ENCODE measurements at places on chromosomes 5 and 9.

DNA sequence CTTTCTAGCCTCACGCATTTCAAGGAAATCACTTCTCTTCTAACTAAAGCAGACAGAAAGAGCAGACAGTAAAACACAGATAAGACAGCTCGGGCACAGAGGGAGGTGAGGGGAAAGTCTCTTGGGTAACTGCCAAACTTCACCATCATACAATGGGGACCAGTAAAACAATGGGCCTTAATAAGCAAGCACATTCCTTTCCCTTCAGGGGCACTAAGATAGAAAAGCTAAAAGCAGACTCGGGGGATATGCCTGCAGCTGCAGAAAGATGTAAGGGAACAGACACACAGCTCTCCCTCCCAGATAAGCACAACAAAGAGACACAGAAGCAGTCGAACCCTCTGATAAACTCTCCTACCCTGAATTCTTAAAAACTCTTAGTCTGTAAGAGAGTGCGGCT, 15.6 kb upstream of the CKS2 start:
- no peak for DNase-seq

GRCh38 chr5:51652980-51653379, 269.7 kb downstream of the ISL1 start:
- no peak for DNase-seq

DNA sequence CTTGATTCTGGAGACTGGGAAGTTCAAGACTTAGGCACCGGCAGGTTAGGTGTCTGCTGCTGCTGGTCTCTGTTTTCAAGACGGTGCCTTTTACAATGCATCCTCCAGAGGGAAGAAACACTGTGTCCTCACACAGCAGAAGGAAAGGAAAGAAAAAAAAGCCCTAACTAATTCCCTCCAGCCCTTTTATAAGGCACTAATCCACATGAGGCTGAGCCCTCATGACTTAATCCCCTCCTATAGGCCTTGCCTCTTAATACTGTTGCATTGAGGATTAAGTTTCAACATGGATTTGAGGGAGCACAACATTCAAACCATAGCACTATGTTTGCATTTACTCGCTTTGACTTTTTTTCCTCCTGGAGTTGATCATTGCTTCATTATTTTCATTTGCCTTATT, 585.9 kb downstream of the TLR4 start:
- no peak for DNase-seq

- no peak for DNase-seq
Measured at GRCh38 chr5:36177715-36178523, 26.0 kb downstream of the SKP2 start.

DNA sequence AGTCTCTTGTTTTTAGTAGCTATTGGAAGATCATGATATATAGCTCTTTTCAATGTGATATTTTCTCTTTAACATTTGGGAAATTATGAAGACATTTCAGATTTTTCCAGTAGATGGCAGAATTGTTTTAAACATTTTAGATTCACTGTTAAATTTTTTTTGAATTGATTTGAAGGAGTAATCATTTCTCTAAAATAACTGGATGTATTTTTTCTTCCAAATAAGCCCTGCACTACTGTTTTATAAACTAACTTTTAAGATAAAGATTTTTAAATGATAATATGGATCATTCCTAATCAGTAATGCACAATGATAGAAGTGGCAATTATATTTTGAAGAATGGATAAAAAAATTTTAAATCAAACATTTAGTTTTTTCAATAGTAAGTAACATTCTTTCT, 14.2 kb downstream of the NDUFAF2 start:
- DNase-seq, result no peak

GRCh38 chr5:150558088-150558621, 50.2 kb downstream of the NDST1 start:
- DNase-seq, result no peak

- DNase-seq, result no peak
Measured at GRCh38 chr5:81907012-81907635, 64.7 kb upstream of the ATG10 start.

- no peak for DNase-seq
Measured at GRCh38 chr5:77513321-77513720, 21.2 kb upstream of the WDR41 start.

DNA sequence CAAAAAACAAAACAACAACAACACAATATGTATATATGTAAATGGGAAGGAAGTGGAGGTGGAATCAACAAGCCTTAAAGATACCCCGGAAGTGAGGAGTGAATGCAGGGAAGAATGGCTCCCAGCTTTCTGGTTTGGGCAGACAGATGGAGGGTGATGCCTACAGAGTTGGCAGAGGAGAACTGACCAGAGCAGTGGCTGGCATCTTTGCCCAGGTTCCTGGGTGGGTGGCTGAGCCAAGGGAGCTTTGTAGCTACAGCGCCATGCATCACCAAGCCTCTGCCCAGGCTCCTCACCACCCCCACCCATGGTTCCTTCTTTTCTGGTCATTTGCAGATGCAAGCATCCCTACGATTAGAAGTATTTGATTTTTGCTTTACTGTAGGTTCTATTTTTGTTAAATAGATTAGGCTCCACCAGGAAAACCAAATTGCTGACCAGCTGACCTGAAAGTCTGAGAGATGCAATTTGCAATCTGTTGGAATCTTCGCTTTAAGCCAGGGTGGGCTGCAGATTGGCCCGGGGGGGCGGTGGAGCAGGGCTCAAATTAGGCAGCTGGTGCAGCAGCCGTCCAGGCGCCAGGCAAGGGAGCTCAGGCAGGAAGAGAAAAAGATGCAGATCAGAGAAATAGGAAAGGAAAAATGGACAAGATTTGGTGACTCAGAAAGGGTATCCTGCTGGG, 163.3 kb upstream of the TBC1D2 start:
- DNase-seq, result no peak

DNA sequence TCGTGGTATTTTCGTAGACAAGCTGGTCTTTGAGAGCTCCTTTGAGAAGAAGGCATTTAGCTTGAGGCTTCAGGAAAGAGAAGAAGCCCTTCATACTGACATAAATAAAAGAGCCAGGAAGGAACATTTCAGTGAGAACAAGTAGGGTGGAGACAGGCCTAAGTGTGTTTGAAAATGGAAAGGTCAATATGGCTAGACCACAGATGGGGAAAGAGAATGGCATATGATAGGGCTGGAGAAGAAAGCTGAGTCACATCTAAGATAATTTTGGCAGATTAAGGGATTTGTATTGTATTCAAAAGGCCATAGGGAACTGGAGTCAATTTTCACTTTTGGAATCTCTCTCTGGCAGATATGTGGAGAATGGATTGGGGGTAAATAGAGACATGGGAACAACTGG, 374.9 kb downstream of the TMEM38B start:
- DNase-seq, result no peak

DNA sequence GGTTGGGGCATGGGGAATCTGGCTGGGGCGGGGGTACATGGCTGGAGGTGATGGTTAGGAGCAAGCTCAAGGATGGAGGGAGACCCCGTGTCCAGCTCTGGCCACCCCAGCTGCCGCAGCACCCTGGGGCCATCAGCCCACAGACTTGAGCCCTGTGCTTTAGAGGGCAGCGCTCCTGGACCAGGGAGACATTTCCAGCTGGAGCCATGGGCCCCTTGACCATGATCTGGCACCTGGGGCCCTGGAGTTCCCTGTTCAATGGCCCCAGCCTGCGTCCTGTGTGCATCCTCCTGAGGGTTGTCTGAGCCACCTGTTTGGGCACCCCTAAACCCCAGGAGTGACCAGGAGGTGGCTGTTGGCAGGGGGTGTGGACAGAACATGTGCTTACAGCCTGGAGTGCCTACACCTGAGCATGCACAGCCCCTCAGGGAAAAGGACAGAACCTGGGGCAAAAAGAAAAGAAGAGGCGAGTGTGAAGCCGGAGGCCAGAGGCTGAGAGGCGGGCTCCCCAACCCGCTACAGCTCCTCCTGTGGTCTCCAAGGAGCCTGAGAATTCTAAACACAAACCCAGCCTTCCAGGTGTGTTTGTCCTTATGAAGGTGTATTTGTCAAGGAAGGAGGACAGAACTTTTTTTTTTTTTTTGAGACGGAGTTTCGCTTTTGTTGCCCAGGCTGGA, 126.7 kb downstream of the C9orf50 start:
- no peak for DNase-seq

GRCh38 chr9:108537756-108538155, 318.0 kb downstream of the ACTL7B start:
- DNase-seq, result no peak

- no peak for DNase-seq
Measured at GRCh38 chr5:143892271-143892670, 80.3 kb downstream of the HMHB1 start.

DNA sequence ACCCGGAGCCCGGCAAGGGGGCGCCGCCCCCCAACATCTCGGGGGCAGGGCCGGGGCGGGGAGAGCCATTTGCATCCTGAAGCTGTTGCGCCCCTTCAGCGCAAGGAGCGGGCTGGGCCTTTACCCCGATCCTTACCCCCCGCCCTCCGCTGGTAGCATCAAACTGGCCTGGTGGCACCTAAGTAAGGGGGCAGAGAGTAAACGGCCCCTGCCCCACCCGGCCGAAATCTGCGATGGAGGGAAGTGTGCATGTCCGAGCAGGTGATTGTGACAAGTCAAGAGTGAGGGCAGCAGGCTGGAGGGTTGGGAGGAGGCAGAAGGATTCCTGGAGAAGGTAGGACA, 101.2 kb downstream of the ESM1 start:
- no peak for DNase-seq

DNA sequence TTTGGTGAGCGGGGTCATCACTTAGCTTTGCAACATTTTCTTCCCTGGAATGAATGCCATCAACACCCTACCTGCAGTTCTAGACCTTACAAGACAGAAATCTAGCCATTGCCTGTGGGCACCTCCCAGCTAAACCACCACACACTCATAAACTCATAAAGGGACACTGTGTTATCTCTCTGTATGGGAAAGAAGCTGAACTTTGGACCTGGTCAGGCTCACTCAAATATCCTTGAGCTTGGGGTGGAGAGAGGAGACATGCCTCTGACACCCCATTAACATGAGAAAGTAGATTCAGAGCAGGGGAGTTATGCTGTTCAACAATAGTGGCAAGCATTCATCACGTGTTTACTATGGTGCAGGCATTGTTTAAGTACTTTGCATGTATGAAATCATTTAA, 205.6 kb downstream of the ZNF462 start:
- no peak for DNase-seq

DNA sequence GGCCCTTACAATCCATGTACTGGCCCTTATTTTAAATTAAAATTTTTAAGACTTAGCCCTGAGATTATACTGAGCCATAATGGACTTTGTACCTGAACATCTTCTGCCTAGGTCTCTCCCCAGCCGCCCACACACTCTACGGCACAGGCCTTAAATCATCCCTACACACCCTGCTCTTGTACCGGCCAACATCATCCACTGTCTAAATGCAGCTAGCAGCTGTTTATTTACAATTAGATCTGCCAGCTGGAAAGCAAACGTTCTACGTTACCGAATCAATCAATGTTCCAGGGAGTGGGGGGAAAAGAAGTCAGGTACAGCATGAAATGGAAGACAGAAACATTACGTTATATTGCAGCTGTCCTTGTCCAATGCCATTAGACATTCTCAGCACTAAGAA, 88.4 kb upstream of the GRAMD2B start:
- DNase-seq, result no peak

- no peak for DNase-seq
Measured at GRCh38 chr5:148378670-148379069, 5.1 kb upstream of the FBXO38 start.

- DNase-seq, result no peak
Measured at GRCh38 chr5:90015584-90016018, 394.0 kb downstream of the CETN3 start.

DNA sequence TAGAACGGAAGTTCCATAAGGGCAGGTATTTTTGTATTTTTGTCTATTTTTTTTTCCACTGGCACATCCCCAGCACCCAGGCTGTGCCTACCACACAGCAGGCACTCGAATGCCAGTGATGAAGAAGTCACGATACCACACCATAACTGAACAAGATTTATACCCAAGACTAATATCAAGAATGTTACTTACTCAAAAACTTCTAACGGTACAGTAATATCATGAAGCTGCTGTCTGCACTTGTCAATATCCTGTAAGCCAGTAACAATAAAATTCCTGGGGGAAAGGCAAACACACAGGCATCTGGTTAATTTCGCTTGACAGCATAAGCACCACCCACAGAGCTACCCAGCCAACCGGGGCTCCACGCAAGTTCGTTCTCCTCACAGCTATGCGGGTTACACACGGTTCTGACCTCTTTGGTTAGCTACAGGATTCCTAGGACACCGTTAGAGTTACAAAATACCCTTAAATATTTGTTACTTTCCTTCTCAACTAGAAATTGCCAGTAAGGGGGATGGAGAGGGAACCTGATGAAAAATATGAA, 1.3 kb downstream of the MED10 start:
- no peak for DNase-seq

DNA sequence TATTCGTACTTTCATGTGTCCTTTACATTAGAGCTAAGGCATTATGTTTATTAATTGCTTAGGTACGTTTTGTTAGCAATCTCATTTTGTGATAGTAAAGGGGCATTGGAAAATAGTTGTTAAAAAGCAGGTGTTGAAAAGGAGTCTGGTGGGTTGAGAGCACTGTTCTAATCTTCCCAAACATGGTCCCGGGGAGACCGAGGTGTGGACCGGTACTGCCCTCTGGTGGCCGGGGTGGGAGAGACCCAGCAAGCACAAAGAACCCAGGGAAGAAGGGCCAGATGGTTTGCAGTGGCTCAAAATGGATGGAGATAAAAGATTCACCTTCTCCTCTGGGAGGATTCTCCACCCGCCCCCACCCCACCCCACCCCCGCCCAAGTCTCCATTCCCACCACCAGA, 26.1 kb downstream of the IDNK start:
- no peak for DNase-seq

DNA sequence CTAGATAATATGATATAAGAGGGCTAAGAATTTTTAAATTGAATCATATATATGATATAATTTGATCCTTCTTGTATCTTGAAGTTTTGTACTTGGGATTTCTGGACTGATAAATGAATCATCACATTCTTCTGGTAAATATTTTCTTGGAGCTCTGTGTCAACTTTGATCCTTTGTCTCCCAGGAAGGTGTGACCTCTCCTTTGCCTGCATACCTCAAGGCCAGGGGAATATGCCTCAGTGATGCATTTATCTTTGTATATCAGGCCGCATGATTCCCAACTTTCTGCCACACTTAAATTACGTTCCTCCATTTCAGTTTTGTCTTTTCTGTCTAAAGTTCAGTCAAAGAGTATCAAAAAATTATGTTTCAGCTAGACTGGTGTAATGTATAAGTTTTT, 101.2 kb downstream of the NLN start:
- no peak for DNase-seq

DNA sequence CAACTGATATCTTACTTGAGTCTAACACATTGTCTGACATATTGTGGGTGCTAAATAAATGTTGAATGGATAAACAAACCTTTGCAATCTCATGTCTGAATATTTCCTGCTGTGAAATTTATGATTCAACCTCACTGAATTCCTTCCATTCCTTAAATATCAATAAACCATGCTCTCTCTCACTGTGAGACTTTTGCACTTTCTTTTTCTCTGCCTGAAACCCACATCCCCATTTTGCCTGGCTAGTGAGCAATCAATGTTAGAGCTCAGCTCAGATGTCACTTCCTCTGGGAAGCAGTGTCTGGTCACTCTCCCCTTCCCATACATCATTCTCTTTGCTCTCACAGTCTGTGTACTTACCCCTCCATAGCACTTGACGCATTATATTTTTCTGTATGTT, 383.7 kb upstream of the TRPC7 start:
- DNase-seq, result no peak

- DNase-seq, result no peak
Measured at GRCh38 chr5:82820961-82821845, 256.0 kb downstream of the TMEM167A start.

GRCh38 chr9:137435980-137436760, 5.0 kb downstream of the ENTPD8 start:
- no peak for DNase-seq
